ENCODE measurements at places on chromosomes 13 and 19.

DNA sequence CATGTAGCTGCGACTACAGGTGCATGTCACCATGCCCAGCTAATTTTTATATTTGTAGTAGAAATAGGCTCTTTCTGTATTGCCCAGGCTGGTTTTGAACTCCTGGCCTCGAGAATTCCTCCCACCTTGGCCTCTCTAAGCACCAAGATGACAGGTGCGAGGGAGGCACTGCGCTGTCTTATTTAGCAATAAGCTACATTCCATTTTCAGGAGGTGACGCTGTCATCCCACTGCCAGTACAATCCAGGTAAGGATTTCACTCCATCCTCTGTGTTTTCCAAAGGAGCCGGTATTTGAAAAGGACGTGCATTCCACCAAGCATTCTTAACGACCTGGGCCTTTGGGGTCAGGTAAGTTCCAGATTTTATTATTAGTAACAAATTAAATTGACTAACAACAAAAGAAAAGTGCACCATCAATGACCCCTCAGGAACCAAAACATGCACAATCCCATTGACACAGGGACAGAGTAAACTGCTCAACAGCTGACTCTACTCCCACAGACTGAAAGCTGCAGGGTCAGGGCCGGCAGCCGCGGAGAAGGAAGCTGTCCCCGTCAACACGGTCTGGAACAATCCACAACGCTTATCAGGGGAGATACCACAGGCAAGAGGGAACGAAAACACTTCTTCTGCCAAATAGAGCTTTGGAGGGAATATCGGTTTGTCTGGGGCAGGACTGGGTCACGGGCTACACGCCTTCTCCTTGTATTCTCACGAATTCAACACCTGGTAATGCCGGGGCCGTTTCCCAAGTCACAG lies 82.8 kb downstream of the INSR start:
- no peak for DNase-seq

DNA sequence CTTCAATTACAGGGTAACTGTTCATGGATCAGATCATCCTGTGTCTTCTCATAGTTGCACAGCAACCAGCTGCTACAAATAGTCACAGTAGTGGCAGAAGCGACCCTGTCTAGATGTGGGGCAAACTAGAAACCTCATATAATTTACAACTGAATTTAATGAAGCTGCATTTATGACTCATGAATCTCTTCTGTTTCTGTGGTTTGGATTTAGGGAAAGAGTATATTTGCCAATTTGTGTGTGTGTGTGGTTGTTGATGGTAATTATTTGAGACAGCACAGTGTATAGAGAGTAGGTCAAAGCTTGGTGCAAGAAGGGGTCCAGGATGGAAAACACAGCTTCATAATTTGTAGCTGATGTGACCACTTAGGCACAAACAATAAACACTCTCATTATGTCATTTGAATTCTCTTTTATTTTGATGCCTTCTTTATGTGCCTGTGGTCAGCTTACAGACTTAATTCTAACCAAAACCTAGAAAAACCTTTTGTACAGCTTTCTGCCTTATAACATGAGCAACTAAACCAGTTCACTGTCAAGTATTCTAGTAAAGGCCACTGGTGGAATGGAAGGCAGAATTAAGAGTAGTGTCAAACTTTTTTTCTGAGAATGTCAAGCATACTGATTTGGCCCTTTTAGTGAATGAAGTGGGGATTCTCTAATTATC lies 218.1 kb downstream of the TBC1D4 start:
- no peak for DNase-seq

GRCh38 chr19:13117772-13118423 lies at the start of gene NACC1:
TSS of gene NACC1 (plus strand) at chr19:13118264. CDS start at chr19:13135208, 16,944 bp downstream.
- peak; percentile 93 for DNase-seq

GRCh38 chr13:33711436-33711835 lies 106.5 kb upstream of the RFC3 start:
- no peak for DNase-seq

DNA sequence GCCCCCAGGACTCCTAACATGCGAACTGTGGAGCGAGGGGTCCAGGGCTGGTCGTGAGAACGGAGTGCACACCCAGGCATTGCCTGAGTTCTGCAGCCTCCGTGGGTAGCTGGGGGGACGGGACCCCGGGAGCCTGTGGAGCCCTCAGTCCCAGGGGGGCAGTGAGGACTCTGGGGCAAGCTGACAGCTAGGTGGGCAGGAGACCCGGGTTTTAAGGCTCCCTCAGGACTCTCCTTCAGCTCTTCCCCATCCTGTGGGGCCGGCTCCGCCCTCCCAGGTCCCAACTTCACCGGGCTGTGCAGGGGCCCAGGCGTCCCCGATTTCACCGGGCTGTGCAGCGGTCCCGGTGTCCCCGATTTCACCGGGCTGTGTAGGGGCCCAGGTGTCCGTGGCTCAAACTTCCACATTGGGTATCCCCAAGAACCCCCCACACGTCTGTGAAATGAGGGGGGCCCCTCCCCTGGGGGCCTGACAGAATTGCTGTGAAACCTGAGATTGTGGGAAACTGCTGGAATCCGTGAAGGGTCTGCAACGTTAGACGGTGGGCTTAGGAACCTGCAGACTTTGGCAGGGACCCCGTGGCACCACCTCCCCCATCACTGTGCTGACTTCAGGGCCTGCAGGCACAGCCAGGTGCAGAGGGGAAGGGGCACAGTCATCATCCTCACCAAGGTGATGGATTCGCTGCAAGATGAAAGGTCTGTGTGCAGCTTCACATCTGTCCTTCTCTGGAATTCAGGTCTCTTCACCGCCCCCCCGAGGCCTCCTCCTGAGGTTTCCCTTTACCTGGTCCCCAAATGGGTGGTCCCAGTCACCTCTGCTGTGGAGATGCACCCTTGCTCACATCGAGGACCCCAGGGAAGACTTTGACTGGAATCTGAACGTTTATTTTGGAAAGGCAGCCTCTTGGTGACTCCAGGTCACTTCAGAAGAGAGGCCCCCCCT lies 73.2 kb upstream of the MCF2L start:
- DNase-seq = no peak

- no peak for DNase-seq
Observed at GRCh38 chr19:39768786-39769185, 9.9 kb upstream of the LEUTX start.

- DNase-seq = no peak
Observed at GRCh38 chr19:49767381-49767780, 580 bp downstream of the AP2A1 start.

DNA sequence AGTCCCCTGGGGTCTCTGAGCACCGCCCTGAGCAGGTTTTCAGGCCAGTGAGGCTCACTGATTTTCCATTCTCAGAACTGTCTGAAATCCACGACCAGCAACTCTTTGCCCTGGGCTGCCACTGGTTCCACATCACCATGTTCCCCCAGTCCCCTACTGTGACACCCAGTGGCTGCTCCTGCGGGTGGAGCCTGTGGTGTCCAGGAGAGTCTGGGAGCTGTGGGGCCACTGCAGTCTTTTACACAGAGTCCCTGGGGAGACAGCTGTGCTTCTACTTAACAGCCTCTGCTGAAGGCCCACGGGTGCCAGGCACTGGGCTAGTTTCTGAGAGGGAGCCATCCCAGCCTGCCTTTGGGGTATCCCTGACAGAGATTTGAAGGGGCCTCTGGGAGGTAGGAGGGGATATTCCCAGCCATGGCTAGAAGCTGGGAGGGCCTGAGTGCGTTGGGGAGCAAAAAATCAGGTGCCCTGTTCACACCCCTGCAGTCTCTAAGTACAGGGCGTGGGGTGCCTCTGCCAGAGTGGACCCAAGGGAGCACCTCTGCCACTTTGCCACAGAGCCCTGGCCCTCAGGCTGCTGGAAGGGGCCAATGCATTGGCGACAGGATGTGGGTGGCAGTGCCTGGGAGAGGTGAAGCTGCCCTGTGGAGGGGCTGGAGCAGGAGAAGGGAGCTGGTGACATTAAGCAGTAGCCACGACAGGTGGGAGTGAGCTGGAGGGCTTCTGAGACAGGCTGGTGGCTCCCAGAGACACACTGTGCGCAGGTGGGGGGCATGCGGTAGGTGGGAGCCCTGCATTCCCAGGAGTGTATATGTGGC lies 200.2 kb upstream of the ZNF536 start:
- DNase-seq = no peak

DNA sequence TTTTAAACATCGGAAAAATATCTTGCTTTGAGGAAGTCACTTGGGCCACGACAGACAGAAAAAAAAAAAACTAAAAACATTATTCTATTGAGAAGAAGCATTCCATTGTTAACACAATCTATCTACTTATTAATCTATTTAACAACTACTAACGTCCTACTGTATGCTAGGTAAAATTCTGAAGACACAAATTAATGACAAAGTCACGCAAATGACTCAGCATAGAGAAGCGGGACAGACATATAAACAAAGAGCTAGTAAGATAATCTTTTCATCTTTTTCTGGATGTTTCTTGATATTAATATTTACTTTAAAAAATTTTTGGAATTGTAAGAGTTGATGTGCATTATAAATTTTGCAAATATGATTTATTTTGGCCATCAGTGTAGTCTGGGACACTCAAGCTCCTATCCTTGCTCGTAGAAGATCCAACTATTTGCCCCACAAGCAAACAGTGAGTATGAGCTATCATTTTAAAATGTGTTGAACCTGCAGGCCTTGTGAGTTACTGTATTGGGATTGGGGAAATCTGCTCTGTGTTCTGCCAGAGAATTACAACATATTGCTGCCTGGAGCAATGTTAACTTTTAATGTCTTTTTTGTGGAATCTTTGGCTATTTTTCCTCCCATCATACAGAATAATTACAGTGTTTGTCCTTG lies 109.1 kb downstream of the PCDH9 start:
- DNase-seq = no peak

DNA sequence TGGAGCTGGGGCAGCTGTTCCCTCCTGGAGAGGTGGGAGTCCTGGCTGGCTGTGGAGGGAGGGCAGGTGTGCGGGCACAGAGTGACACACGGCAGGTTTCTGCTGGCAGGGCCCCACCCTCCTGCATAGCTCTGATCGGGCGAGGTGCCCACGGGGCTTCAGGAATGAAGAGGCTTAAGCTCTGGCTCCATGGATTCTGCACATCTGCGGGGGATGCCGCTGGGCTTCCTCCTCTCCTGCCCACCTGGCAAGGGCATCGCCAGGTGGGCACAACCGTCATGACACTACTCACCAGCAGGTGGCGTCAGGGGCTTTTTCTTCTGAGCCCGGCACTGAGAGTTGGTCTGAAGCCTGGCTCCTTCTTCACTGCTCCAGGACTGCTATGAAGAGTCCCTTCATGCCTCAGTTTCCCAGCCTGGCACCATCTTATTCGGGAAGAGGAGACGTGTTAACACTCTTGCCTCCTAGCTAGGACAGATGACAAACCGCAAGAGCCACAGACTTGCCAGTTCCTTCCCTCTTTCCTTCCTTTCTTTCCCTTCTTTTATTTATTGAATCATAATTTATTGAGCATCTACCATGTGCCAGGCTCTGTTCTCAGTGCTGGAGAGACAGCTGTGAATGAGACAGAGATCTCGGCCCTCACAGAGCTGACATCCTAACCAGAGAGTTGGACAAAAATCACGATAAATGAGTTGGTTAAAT lies 15.2 kb upstream of the PAK4 start:
- DNase-seq = peak; percentile 66

DNA sequence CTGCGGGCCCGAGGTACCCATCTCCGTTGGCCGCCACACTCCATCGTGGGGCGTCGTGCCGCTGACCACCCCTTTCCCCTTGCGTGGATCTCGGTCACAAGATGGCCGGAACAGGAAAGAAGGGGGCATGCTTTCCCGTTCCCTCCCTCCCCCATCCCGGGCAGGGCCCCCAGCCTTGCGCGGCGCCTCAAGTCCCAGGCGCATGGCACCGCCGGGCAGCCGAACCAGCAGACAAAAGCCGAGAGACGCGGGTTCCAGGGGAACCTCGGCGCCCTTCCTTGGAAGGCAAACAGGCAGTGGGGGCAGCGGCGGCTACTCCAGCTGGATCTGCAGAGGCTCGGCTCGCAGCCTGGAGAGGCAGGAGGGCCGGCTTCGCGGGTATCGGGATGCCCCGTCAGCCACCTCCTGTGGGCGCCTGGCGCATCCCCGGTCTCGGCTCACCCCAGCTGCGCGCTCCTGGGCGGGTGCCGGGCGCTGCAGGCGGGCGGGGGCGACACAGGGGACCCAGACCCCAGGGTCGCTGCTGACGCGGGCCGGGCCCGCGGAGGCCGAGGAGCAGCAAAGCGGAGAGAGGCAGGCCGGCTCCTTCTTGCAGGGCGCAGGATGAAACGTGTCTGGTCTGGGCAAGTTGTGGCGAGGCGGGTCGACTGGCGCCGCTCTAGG lies 439 bp downstream of the DZIP1 start:
- no peak for DNase-seq

DNA sequence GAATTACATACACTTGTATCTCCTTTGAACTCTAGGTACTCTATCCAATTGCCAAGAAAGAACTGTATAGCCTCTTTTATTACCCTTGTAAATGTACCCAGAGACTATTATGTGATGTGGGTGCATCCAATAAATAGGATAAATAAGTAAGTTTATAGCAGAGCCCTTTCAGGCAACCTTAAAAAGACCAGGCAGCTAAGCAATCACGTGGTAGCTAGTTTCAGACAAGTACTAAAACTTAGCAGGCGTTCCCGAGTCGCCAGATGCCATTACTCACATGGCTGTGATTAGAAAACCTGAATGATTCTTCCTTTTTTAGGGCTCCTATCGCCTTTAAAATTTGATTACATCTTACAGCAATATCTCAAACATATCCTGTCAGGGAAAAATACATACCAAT lies 1303.0 kb downstream of the EFNB2 start:
- no peak for DNase-seq

- DNase-seq = no peak
Observed at GRCh38 chr13:78909276-78909675, 250.3 kb upstream of the OBI1 start.

- DNase-seq = no peak
Observed at GRCh38 chr13:35672611-35673010, 196.1 kb upstream of the MAB21L1 start.

DNA sequence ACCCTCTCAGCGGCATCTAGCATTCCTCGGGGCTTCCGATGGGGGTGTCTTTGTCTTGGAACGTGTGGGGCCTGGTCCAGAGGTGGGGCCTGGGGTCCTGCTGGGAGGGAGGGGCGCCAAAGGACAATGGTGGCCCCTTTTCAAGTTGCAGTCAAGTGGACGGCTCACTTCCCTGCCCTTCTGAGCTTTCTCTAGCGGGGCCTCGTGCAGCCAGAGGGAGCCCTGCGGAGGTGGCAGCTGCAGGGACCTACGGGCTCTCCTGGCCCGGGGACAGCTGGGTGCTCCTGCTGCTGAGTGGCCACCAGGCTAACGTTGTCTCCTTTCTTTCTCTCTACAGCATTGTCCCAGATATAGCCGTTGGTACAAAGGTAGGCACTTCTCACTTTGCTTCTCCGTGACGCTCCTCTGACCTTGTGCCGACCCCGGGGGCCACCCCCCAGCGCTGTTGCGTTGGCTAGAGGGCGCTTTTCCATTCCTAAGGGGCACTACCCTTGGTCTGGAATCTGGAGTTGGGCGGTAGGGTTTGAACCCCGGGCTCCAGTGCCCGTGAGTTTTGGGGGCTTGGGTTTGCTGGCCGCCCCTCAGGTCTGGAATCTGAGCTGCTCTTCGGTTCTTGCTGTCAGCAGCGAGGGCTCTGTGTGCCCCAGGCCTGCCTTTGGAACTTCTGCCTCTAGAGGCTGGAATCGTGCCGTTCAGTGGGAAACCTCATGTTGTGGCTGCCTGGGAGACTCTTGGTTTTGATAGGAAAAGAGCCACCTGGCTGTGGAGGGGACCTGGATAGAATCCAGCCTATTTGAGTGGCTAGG lies 2.0 kb downstream of the PTBP1 start:
- DNase-seq = no peak

- no peak for DNase-seq
Observed at GRCh38 chr13:98622931-98623331, 46.0 kb upstream of the STK24 start.

All from activated CD4-positive, alpha-beta T cell treated with anti-CD3 and anti-CD28 coated beads, Interleukin-2, Interleukin-4, amounts not matched to agents 100 ng/mL and 50 ng/mL, durations not matched to agents 16 hours and 8 hours (primary cell).